ENCODE measurements at places on chromosomes 4 and X.

- no peak for DNase-seq
Measured at GRCh38 chr4:185405296-185405999, 8.8 kb downstream of the ANKRD37 start.

- no peak for DNase-seq
Measured at GRCh38 chr4:75030649-75031235, 97.8 kb downstream of the PARM1 start.

- no peak for DNase-seq
Measured at GRCh38 chr4:2040391-2041238, 18.5 kb upstream of the NAT8L start.

GRCh38 chr4:80336582-80336981 lies 1.1 kb downstream of the CFAP299 start:
- DNase-seq = no peak

GRCh38 chr4:61068060-61068459 lies 132.1 kb upstream of the ADGRL3 start:
- no peak for DNase-seq

DNA sequence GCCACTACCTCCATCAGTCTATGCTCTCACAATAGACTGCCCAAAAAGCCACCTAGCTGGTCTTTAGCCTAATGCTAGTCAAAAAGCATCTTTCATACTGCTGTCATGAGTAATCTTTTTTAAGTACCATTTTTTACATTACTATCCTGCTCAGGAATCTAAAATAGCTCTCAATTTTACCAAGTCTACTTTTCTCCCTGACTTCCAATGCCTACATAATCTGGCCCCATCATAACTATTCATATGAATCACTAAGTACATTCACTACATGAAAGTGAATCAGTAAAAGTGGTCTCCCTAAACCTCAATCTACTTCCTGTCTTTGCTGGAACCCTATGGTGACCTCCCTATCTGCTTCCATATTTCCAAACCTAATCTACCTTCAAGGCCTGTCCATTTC lies 105.9 kb downstream of the THOC2 start:
- no peak for DNase-seq

GRCh38 chr4:76156635-76157034 lies 8.4 kb upstream of the NUP54 start:
- DNase-seq = no peak

DNA sequence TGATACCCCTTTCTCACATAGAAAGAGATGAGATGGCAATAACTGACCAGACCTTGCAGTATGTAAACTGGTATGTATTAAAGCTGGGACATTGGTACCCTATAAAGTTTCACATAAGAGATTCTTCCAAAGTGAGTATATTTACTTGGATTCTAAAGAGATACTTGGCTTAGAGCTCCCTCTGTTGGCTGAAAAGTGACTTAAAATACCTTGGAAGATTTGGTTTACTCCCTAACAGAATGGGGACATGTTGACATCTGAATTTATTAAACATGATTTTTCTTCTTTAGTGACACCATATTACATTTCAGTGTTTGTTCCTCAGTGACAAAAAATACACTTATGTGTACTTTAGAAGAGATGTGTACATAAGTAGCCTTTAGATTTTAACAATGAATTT lies 47.9 kb upstream of the RGN start:
- no peak for DNase-seq

- no peak for DNase-seq
Measured at GRCh38 chr4:6845027-6845426, 62.5 kb downstream of the KIAA0232 start.

GRCh38 chr4:122728856-122729255 lies 3.6 kb upstream of the BBS12 start:
- no peak for DNase-seq

- no peak for DNase-seq
Measured at GRCh38 chrX:137031517-137032340, 2.1 kb downstream of the GPR101 start.

- no peak for DNase-seq
Measured at GRCh38 chrX:4450177-4450576, 736.7 kb upstream of the PRKX start.

DNA sequence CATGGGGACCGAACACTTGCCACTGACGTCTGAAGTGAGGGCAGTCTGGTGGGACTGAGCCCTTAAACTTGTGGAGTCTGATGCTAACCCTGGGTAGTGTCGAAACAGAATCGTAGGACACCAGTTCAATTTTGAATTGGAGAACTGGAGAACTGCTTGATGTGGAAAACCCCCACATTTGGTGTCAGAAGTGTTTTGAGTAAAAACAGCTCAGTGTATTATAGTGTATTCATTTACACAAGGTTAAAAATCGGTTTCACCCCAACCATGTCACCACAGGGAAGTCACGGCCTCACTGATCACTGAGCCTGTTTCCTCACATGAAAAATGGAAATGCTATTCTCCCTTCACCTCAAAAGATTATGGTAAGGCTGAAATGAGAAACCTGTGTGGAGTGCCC lies 21.9 kb downstream of the PIN4 start:
- DNase-seq = no peak

- no peak for DNase-seq
Measured at GRCh38 chr4:39446483-39446841, 12.3 kb downstream of the RPL9 start.

GRCh38 chr4:76950956-76951671 lies 1.6 kb downstream of the SEPTIN11 start:
- DNase-seq = no peak

DNA sequence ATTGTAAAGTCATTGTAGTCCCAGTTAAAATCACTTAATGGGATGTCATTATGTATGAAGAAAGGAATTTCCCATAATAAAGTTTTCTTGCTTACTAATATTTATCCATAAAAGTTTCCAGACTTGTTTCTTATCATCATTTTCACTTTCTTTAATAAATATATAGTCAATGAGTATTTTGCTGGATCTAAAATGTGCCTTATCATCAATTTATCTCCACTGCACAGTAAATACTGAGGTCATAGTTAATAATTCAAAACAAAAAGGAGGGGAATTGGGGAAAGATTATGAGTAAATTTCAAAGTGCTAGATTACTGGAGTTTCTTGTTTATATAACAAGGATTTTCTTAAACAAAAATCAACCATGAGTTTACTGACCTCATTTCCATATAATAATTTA lies 279.5 kb upstream of the DKK2 start:
- no peak for DNase-seq

DNA sequence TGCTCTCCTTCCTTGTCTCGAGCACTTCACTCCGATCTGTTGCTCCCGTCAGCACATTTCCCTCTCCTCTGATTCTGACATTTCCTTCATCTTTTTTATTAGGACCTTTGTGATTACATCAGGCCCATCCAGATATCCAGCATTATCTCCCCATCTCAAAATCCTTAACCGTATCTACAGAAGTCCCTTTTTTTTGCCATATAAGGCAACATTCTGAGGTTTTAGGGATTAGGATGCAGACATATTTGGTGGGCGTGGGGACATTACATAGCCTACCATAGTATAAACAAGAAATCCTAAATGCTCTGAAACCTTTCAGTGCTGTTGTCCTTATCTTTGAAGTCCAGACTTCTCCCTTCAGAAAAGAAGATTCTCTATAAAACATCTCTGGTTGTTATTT lies 505.0 kb upstream of the PITX2 start:
- no peak for DNase-seq

- DNase-seq = no peak
Measured at GRCh38 chr4:172169871-172170270, 356.7 kb downstream of the GALNTL6 start.

GRCh38 chr4:132809298-132810032 lies 339.6 kb upstream of the PCDH10 start:
- no peak for DNase-seq

DNA sequence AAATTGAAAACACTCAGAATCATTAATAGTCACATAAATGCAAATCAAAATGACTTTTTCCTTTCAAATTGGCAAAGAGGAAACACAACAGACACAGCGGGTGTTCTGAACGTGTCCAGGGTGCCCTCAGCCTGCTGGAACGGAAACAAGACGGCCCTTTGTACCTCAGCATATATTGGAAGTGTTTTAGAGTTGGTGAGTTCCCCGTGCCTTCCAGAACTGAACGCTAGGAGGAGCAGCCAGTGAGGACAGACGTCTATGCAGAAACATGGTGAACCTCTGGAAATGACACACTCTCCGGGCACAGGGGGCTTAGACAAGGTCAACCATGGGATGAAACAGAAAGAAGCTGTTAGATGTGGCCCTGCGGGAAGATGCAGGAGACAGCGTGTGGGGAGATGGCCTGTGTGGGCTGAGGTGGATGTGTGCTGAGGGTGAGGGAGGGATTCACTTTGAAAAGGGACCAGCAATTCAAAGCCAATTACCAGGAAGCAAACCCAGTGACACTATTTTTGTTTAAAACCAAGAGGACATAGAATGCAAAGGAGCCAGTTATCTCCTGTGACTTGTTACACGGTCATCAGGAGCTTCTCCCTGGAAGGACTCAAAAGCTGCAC lies 40.4 kb downstream of the RNF212 start:
- DNase-seq = peak; percentile 26

DNA sequence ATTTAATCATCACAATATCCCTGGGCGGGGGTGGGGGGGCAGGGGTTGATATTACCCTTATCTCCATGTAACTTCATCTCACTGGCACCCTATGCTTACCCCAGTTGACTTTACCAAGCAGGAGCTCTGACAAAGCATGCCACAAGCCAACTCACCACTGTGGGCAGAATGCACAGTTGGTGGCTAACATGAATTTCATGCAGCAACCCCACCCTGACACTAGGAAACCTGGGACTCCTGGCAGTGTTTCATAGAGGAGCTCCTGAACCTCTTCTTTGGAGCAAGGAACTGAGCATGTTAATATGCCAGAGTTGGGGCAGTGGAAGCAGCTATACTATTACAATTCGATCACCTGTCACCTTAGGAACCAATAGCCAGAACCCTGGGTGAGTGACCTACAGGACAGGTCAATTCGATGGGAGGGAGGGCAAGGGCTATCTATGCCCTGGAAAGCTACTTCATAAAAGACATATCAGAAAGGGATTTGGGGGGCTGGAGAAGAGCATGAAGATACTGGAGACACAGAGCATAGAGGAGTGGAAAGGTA lies 97.2 kb upstream of the ACSL4 start:
- no peak for DNase-seq

DNA sequence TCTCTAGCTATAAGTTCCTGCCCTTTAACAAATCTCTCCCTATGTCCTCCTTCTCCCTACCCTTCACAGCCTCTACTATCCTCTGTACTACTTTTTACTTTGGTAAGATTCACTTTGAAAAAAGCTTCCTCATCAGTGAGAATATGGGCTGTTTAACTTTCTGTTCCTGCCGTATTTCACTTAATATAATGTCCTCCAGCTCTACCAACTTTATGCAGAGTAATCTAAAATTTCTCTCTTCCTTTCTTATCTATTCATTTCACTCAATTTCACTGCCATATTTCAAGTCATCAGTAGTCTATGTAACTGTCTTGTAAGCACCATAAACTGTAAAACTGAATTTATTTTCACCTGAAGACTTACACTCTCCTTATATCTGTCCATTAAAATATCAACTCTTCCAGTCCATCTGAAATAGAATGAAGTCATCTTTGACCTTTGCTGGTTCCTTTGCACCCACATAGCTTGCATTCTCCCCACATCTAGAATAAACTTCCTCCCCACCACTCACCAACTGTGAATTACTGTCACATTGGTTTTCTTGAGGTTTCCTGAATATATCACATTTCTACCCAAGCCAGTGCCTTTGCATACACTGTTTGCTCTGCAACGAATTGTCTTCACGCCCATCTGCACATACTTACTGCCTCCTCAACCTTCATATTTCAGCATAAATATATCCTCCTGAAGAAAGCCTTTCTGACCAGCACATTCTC lies 54.6 kb downstream of the ARAP2 start:
- peak; percentile 7 for DNase-seq

DNA sequence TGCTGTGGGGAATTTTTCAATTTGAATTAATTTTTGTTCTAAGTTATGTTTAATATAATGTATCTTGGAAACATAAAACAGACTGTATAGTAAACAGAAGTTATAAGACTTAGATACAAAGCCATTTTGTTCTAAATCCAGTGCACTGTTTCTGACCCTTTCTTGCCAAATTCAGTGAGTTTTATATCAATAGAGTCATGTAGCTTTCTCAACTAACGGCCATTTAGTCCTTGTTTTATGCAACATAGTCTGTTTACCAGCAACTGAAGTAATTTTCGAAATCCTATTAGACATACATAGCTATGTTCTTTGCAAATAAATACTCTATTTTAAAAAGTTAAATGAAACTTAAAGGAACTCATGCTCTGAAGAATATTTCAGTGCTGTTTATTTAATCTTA lies 242.8 kb downstream of the ADGRL3 start:
- no peak for DNase-seq

- no peak for DNase-seq
Measured at GRCh38 chr4:168557658-168558057, 60.8 kb downstream of the PALLD start.

All from activated gamma-delta T cell treated with anti-CD3 and anti-CD28 coated beads, Interleukin-2, amount 50 U/mL, for 16 hours (primary cell).